ENCODE measurements at places on chromosomes 3 and 15. TPM values are rescaled to one million over a fixed set of nuclear protein-coding genes. Genes with fewer than 3 reads are reported as not detected.

SCG5 gene
- 8.5 TPM for polyA plus RNA-seq

FSD2 gene
- 65.9 TPM for polyA plus RNA-seq

DNA sequence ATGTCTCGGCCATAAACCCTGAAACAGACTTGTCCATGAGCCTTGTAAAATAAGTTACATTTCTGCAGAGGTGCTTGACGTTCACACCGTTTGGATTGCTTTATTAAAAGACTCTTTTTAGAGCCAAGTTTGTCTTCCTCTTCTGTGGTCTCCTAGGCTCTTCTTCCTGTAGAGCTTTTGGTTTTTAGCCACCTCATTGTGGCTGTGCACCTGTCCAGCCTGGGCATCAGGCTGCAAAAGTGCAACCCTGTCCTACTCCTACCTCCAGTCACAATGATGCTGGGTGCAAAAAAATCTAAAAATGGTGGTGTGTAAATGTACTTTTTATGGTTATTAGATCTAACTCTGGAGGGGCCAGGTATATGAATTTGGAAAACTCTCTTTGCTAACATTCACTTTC is 2.8 kb upstream of the RIOX2 start:
- no peak for DNase-seq

DNA sequence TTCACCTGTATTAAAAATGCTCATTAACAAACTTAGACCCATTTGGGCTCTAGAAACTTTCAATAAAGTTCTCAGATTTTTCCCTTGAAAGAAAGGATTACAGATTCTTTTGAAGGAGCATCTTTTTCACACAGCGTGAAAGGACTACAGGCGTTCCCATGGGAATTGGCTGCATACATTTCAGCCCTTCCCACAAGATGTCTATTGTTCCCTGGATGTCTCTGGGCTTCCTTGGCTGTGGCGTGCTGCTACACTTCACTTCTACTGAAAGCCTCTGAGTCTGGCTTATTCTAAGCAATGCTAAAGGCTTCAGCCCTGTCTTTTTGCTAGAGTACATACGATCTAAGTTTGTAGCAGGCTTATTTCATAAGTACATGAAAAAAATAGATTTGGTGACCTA is 1.4 kb downstream of the VEPH1 start:
- no peak for DNase-seq

- DNase-seq: no peak
Measured at GRCh38 chr15:67832031-67832551, 6.8 kb downstream of the SKOR1 start.

- DNase-seq: no peak
Measured at GRCh38 chr3:173396191-173397041, 1.1 kb upstream of the NLGN1 start.

- no peak for DNase-seq
Measured at GRCh38 chr3:152073267-152073666, 195.5 kb upstream of the MBNL1 start.
